ENCODE measurements at places on chromosomes 7 and 10.

DNA sequence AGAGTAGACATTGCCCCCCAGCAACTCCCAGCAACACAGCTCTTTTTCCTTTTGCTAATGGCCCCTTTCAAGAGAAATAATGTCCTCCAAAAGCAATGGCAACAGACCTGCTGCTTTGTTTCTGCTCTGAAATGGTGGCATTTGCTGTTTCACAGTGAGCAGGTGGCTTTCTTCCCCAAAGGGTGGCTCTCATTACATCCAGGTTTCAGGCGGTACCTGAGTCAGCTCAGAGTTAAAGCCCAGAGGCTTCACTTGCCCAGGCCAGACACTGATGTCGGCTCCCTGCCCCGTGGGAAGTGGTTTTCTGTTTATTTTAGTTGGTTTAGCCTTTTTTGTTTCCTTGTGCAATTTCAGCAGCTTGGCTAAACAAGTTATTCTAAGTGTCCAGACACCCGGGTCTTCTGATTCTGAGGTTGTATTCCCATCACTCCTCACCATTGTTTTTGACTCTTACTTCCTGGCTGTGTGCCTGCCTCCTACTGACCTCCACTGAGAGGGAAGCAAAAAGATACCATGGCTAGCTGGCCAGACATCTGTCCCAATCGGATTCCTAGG is 7.8 kb upstream of the ATOH7 start:
- DNase-seq, result no peak

DNA sequence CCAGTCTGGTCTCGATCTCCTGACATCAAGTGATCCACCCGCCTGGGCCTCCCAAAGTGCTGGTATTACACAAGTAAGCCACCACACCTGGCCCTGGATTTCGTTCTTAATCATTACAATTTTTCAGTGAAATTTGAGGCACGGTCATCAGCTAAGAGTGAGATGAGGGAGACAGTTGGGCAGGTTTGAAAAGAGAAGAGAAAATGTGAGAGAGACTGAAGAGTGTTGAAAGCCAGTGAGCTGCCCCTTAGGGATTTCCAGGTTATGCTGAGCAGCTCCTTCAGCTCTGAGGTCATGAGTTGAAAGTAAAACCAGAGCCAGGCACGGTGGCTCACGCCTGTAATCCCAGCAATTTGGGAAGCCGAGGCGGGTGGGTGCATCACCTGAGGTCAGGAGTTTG is 5.9 kb upstream of the UPF2 start:
- no peak for DNase-seq

GRCh38 chr10:99523251-99523773 is 9.4 kb upstream of the NKX2-3 start:
- no peak for DNase-seq

DNA sequence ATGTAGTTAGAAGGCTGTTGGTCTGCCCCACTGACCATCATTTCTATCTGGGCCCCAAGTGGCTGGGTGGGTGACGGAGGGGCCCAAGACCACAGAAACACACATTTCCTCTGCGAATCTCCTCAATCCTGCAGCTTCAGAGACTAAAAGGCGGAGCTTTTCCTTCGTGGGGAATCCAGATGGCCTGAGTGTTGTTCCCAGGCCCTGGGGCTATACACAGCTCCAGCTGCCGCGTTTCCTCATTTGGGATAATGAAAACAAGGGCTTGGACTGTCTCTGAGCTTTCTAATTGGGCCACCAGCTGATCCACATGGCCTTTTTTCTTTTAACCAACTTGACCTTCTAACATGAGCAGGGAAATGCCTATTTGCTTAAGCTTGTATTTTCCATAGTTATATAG is 339.9 kb downstream of the CXCL12 start:
- no peak for DNase-seq

- no peak for DNase-seq
These were observed 22.5 kb upstream of the EPHB6 start for GRCh38 chr7:142832417-142832816.

- DNase-seq, result no peak
These were observed 142.9 kb upstream of the PCGF5 start for GRCh38 chr10:91077549-91078071.

GRCh38 chr10:82660986-82661385 is 786.0 kb downstream of the NRG3 start:
- no peak for DNase-seq

GRCh38 chr10:92538231-92538958 is 35.5 kb downstream of the IDE start:
- no peak for DNase-seq

- DNase-seq, result no peak
These were observed 177.5 kb downstream of the RAPGEF5 start for GRCh38 chr7:22179442-22179879.

- no peak for DNase-seq
These were observed 25.9 kb upstream of the PTPRN2 start for GRCh38 chr7:158613481-158613880.
